ENCODE measurements at places on chromosomes 2 and 18.

- DNase-seq, result no peak
Measured at GRCh38 chr2:229221641-229222040, 49.4 kb downstream of the PID1 start.

DNA sequence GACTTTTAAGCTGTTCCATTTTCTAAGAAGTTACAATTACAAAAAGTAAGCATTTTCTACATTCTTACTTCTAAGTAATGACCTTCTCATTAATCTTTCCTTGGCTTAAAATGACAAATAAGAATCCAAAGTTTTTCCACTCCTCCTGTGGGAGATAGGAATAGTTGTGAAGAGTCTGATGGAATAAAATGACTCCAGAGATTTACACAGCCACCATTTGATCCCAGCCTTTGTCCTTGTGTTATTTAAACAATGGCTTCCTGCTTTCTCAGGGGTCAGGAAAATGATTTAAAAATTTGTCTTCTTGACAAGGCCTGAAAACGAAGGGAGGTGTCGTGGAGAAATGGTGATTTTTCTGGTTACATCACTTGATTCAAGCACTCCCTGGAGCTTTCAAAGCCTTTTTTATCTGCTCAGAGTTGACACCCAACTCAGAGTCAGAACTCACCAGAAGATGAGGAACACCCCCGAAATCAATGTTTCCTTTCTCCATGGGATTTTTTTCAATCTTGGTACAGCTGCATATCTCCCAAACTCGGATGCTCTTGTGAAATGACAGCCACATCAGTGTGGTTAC, 106.5 kb downstream of the GALNT3 start:
- no peak for DNase-seq

DNA sequence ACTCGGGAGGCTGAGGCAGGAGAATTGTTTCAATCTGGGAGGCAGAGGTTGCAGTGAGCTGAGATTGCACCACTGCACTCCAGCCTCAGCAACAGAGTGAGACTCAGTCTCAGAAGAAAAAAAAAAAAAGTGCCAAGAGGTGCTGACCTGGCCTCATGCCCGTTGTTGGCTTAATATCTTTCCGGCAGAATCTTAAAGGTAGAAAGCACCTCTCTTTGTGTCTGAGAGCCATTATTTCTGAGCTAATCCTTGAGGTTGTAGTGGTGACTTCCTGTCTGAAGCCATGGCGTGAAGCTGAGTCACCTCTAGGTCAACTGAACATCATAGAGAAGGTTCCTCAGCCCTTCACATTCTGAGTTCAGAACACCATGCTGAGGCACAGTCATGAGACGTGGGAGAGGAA, 60.4 kb downstream of the WDSUB1 start:
- DNase-seq, result peak; percentile 18

GRCh38 chr2:215299337-215299859, 12.5 kb upstream of the ATIC start:
- DNase-seq, result no peak

- no peak for DNase-seq
Measured at GRCh38 chr2:120546048-120546864, 189.4 kb upstream of the GLI2 start.

DNA sequence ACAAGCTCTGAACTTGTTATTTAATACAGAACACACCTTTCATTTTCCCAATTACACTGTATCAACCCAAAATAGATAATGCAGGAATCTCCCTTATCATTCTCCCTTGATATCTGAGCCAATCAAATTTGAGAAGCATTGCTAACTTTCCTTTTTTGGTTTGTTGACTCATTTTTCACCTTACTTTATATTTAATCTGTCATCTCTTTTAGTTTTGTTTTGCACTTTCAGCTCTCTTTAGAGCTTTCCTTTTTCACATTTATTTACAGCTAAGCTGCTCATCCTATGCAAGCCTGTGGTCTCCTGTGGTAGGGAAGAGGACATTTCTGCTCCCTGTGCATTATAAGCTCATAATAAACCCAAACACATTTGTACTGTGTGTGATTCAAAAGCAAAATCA, 50.1 kb downstream of the ITGAV start:
- no peak for DNase-seq

GRCh38 chr2:112973156-112973555, 4.7 kb upstream of the IL36G start:
- no peak for DNase-seq

- DNase-seq, result no peak
Measured at GRCh38 chr18:27449104-27449503, 264.0 kb upstream of the CHST9 start.

GRCh38 chr2:206471524-206472062, 28.3 kb downstream of the ADAM23 start:
- no peak for DNase-seq
